ENCODE measurements at places on chromosomes 16 and 17. TPM values are rescaled to one million over a fixed set of nuclear protein-coding genes. Genes with fewer than 3 reads are reported as not detected.

The EVI2B gene
- 2.5 TPM for total RNA-seq

The SLC22A31 gene
- total RNA-seq = not detected

The ERI2 gene
- total RNA-seq = 32.7 TPM

The GSG1L gene
- total RNA-seq = 5.1 TPM

The NOD2 gene
- 2.3 TPM for total RNA-seq

The CLEC3A gene
- total RNA-seq = not detected

The MYO15A gene
- 1.4 TPM for total RNA-seq

The TEKT5 gene
- total RNA-seq = 0.44 TPM

The ST6GALNAC2 gene
- total RNA-seq = 28.5 TPM

The CTRL gene
- 1.5 TPM for total RNA-seq

The ZNF423 gene
- 35.2 TPM for total RNA-seq

The CD19 gene
- total RNA-seq = 0.88 TPM

The SCNN1G gene
- total RNA-seq = 0.49 TPM

The KRTAP4-4 gene
- total RNA-seq = not detected

The KRTAP4-9 gene
- total RNA-seq = not detected

The RPL38 gene
- 214 TPM for total RNA-seq

The ITGB3 gene
- 18.4 TPM for total RNA-seq

The CDC42EP4 gene
- total RNA-seq = 157 TPM

The HSD17B1 gene
- 1.1 TPM for total RNA-seq

The SHPK gene
- 23.7 TPM for total RNA-seq

Measured in camera-type eye (tissue), 1 donor.